ENCODE measurements at places on chromosomes 2 and 18. TPM values are rescaled to one million over a fixed set of nuclear protein-coding genes. Genes with fewer than 3 reads are reported as not detected.

RAB17 gene
- not detected for total RNA-seq

KYNU gene
- 10.9 TPM for total RNA-seq

TEKT4 gene
- not detected for total RNA-seq

CAPN14 gene
- under 0.01 TPM for total RNA-seq

VWC2L gene
- not detected for total RNA-seq

IL36RN gene
- total RNA-seq = not detected

MPV17 gene
- 98.8 TPM for total RNA-seq

CRACDL gene
- not detected for total RNA-seq

ABHD1 gene
- total RNA-seq = under 0.01 TPM

PID1 gene
- 11.8 TPM for total RNA-seq

VWA3B gene
- total RNA-seq = 0.59 TPM

SCTR gene
- not detected for total RNA-seq

ACVR2A gene
- total RNA-seq = 39.4 TPM

EGR4 gene
- total RNA-seq = not detected

INHBB gene
- under 0.01 TPM for total RNA-seq

NCKAP5 gene
- total RNA-seq = 1.8 TPM

PROKR1 gene
- total RNA-seq = not detected

HJURP gene
- 3.5 TPM for total RNA-seq

ANTXR1 gene
- total RNA-seq = 123 TPM

COLEC11 gene
- total RNA-seq = under 0.01 TPM

Data from osteoblast (primary cell).